ENCODE measurements at places on chromosomes 4 and X. TPM values are rescaled to one million over a fixed set of nuclear protein-coding genes. Genes with fewer than 3 reads are reported as not detected.

GRCh38 chrX:72029483-72030411, 102.0 kb downstream of the RTL5 start:
- peak; percentile 67 for DNase-seq

GRCh38 chrX:153769865-153770600, 6.0 kb downstream of the PLXNB3 start:
- DNase-seq = peak; percentile 63

GRCh38 chrX:21975812-21976211, 35.3 kb downstream of the SMS start:
- DNase-seq = no peak

DNA sequence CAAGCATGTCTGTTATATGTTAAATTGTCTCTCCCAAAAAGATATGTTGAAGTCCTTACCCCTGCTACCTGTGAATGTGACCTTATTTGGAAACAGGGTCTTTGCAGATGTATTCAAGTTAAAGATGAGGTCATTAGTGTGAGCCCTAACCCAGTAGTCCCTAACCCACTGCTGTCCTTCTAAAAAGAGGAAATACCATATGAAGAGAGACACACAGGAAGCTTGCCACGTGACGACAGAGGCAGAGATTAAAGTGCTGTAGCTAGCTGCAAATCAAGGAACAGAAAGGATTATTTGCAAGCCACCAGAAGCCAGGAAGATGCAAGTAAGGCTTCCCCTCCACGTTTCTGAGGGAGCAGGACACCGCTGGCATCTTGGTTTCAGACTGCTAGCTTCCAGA, 150.1 kb downstream of the HNRNPD start:
- peak; percentile 67 for DNase-seq

GRCh38 chrX:107600366-107600765, 27.9 kb upstream of the PRPS1 start:
- no peak for DNase-seq

DNA sequence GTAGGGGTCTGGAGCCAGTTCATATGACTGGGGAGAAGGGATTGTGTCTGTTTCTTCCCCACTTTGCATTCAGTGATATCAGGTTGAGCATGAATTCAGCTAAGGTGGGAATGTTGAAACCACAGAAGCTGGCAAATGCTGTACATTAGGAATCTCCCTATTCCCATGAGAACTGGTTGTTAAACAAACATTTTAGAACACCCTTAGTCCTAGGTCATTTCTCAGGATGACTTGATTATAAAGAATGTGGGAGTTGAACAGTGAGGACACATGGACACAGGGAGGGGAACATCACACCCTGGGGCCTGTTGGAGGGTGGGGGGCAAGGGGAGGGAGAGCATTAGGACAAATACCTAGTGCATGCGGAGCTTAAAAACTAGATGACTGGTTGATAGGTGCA, 62.6 kb upstream of the LIMCH1 start:
- DNase-seq = no peak

DNA sequence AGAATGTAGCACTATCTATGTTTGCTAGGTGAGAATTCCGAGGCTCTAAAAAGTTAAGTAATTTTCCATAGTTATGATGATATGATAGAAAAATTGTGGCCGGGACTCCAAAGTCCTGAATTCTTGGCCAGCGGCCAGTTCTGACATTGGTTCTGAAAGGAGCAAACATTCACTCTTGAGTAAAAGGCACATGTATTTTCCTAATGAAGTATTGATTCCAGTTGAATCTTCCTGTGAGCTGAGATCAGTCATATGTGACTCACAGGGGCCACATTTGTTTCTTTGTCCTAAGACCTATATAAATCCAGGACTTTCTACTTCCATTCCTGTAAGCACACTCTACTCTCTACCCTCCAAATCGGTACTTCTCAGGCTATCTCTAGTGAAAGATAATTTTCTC, 349.9 kb downstream of the BMPR1B start:
- no peak for DNase-seq

- DNase-seq = no peak
These were observed 2480.2 kb downstream of the PCDH7 start for GRCh38 chr4:33200377-33200776.

DNA sequence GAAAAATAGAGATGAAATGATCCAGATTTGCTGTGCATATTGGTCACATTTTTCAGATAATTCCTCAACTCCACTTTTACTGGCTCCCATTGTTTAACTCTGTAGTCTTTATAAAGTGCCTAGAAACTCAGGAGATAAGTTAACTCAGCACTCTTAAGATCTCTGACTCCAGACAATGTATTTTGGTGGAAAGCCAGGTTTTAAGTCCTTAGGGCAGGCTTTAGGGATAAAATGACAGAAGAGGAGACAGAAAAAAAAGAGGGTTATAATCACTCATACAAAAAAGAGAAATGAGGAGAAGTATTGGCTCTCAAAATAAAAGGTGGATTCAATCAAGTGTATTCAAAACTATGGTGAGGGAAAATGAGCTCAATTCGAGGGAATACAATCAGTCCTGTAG, 674.8 kb upstream of the INTU start:
- DNase-seq = no peak

DNA sequence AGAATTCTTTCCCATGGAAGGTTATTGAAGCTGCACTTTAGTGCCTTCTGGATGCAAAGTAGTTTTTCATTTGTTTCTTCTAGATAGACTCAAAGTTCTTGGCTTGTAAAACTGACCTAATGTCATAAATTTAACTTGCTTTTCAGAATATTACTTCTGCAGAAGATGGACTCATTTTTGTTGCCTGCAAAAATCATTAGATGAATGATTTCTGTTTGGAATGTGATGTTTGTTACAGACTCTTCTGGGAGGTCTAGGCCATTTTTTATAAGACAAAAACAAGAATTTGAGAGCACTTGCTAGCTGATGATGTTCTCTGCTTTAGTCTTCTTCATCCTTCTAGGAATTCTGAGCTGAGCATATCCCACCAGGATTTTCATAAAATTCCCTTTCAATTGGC, 308.6 kb upstream of the GIMD1 start:
- no peak for DNase-seq

DNA sequence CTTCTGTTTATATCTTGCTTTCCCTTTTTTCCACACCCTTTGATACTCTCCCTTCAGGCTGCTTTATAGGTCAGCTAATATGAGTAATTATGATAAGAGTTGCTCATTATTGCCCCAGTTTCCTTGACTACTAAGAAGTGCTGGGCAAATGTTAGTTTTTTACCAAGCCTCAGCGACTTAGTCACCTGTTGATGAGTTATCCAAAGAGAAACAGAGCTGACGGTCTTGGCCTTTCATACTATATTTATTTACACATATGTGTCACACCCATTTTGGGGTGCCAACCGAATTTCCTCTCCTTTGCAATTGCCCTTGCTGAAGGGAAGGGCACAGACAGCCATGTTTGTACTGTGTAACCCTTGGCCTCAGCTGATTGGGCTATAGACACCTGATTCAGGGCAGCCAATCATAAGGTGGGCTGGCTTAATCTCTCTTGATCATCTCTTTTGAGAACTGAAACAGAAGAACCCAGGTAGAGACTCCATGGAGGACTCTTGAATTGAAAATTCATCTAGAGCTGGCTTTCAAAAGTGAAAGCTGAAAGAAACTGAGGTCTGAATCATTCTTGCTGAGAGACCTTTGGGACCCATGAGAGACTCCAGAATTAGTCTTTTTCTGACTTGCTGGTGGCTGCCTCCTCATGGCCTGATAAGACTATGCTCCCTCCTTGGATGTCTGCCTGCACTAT, 111.7 kb upstream of the RPS6KA3 start:
- no peak for DNase-seq

DNA sequence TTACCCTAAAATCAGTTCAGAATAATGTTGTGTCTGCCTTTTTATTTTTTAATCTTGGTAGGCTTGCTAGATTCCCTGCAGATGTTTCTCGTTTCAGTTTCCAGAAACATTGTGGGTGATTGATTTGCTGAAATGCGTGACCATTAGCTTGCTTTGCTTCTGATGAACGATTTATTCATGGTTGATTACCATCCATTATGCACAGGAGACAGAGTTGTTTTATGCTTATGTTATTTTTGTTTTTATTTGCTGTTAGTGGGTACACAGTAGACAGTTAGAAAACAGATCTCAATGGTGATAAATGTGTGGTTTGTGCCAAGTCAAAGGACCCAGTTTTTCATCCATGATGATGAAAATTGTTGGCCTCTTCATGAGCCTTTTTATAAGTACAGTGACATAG, 455.6 kb upstream of the BOD1L1 start:
- no peak for DNase-seq

Gene NONO
- total RNA-seq = 214 TPM

Gene FRG2
- not detected for total RNA-seq

Gene RXFP1
- not detected for total RNA-seq

Gene MAGEA2B
- not detected for total RNA-seq

Gene GAGE12H
- not detected for total RNA-seq

Gene FGF16
- total RNA-seq = not detected

Gene ADH1A
- total RNA-seq = not detected

Gene PCDH18
- total RNA-seq = 67.6 TPM

Measured in sigmoid colon (tissue), 7 donors.